Mesothelial cell of epicardium (in vitro differentiated cells): ENCODE measurements at places on chromosomes 5 and 9. TPM values are rescaled to one million over a fixed set of nuclear protein-coding genes. Genes with fewer than 3 reads are reported as not detected.

DNA sequence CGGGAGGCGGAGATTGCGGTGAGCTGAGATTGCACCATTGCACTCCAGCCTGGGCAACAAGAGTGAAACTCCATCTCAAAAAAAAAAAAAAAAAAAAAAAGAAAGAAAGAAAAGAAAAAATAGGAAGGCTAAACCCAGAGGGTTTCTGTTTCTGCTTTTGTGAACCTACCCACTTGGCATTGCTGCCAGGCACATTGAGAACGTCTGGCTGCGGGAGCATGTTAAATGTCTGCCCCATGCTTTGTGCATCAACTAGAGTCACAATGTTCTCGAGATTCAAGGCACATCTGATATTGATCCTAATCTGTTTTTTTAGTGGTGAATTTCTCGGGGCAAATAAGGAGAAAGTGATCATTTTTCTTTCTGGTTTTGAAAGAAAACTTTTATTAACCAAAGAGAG lies 2.8 kb downstream of the SLC25A25 start:
- no peaks in the 10 kb centered on the region for H3K27me3 ChIP-seq
- H3K4me3 ChIP-seq, result no peak overlapping the region
- DNase-seq, result no peak
- H3K36me3 ChIP-seq, result no peaks in the 10 kb centered on the region
- peak overlapping the region; percentile 68 for H3K27ac ChIP-seq

DNA sequence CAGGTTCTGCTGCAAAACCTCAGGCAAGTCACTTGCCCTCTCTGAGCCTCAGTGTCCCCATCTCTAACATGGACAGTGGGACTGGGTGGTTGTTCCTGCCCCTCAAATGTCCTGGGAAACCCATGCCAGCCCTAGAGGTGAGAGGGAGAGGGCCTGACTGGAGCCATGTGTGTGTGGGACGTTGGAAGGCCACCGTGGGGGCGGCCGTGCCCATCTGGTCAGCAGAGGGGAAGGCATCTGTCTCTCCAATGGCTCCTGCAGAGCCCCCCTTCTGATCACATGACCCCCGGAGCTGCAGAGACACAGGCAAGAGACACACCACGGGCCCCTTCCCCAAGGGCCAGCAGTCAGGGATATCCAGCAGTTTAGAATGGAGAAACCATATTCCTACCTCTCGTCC lies 1.7 kb downstream of the DNM1 start:
- peaks cover 8% of the 10 kb centered on the region for H3K27me3 ChIP-seq
- DNase-seq, result no peak
- peak overlapping the region; percentile 78 for H3K4me3 ChIP-seq
- no peaks in the 10 kb centered on the region for H3K36me3 ChIP-seq
- H3K27ac ChIP-seq, result no peak overlapping the region
- H3K4me1 ChIP-seq, result peaks cover 12% of the 10 kb centered on the region

- H3K27ac ChIP-seq, result peak overlapping the region; percentile 56
- DNase-seq, result no peak
- H3K4me3 ChIP-seq, result peak overlapping the region; percentile 78
- H3K27me3 ChIP-seq, result peaks cover 8% of the 10 kb centered on the region
Observed at GRCh38 chr9:128203707-128204551, 750 bp downstream of the DNM1 start.

Gene AGGF1
- total RNA-seq, result 20.9 to 21.2 TPM (median 21.0 TPM) in 3 replicates

DNA sequence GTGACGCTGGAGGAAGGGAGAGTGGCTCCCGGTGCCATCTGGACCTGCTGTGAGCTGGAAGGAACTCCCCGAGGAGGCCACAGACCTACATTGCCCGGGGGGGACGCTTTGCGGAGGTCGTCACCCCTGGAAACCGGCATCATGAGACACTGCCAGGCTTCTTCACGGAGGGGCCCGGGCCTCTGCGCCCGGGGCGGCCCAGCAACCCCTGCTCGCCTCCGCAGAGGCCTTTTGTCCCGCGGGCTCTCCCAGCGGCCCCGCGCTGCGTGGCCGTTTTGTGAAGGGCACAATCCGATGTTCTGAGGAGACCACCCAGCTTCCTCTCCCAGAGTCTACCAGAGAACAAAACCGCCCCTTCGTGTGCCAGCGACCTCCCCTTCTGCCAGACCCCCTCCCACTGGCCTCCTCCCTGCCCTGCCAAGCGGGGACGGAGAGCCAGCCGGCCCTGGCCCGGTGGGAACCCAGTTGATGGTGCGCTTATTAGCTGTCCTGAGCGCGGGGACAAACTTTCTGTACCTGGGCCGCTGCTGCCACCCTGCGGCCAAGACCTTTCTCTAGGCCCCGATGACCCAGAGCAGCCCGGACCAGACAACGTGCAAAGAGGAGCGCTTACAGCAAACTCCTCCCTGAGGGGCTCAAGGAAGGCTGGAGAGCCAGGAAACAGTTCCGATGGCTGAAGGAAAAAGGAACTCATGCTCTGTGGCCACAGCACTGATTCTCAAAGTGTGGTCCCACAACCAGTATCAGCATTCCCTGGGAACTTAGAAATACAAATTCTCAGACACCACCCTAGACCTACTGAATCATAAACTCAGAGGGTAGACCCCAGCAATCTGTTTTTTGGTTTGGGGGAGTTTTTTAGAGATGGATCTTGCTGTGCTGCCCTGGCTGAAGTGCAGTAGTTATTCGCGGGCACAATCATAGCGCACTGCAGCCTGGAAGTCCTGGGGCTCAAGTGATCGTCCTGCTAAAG lies 86.7 kb downstream of the SLC1A3 start:
- H3K4me1 ChIP-seq, result peaks cover 20% of the 10 kb centered on the region
- peak overlapping the region; percentile 61 for H3K4me3 ChIP-seq
- H3K27ac ChIP-seq, result no peak overlapping the region
- H3K27me3 ChIP-seq, result no peaks in the 10 kb centered on the region
- DNase-seq, result peak; percentile 78

GRCh38 chr5:161697001-161697400 lies 11.5 kb downstream of the GABRA6 start:
- H3K4me3 ChIP-seq, result no peak overlapping the region
- no peak overlapping the region for H3K27ac ChIP-seq
- DNase-seq, result no peak
- peaks cover 2% of the 10 kb centered on the region for H3K27me3 ChIP-seq
- H3K36me3 ChIP-seq, result no peaks in the 10 kb centered on the region

DNA sequence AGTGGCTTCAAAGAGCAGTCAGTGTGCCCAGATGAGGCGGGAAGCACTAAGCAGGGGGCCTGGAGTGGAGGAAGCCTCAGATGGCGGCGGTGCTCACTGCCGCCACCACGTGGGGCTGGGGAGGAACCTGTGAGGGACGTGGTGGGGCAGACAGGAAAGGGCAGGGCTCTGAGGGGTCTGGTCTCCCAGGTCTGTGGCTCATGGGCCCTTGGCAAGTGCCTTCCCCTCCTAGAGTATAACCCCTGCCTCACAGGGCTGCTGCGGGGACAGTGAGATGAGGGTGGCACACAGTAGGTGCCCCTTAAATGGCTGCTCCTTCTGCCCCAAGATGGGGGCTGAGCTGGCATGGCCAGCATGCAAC lies 26.6 kb downstream of the NR5A1 start:
- peaks cover 53% of the 10 kb centered on the region for H3K27me3 ChIP-seq
- no peak overlapping the region for H3K27ac ChIP-seq
- H3K4me1 ChIP-seq, result peaks cover 5% of the 10 kb centered on the region
- no peak for DNase-seq

Gene NXNL2
- 2.0 to 2.6 TPM (median 2.2 TPM) in 3 replicates for total RNA-seq

Gene MVB12B
- total RNA-seq, result 38.0 to 43.7 TPM (median 42.0 TPM) in 3 replicates

Gene MUSK
- 0.09 to 0.32 TPM in 2 of 3 replicates, not detected in the other for total RNA-seq

DNA sequence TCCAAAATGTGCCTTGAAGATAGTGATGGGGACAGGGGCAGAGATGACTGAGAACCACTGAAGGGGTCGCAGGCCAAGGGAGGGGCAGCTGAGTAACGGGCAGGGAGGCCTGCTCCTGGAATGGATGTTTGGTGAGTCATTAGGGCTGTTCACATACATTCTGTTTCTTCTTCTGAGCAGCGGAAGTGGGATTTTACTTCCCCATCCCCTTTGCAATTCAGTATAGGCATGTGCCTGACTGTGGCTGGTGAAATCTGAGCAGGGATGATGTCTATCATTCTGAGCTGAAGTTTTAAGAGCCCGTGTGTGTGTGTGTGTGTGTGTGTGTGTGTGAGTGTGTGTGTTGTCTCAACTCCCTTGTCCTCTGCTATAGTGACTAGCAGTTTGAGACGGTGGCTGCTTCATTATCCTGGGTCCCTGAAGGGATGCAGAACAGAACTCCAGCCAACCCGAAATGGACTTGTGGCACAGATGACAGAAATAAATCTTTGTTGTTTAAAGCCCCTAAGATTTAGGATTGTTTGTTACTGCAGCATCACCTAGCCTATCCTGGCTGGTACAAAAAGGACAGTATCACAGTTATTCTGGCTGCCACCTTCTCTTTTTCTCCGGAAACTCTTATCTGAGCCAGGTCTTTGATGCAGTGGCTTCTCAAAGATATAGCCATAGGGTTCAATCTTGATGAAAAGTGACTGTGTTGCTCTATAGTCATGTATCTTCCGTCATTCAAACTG lies 29.2 kb upstream of the TGFBI start:
- no peak overlapping the region for H3K27ac ChIP-seq
- H3K4me3 ChIP-seq, result no peak overlapping the region
- DNase-seq, result no peak
- no peaks in the 10 kb centered on the region for H3K36me3 ChIP-seq

DNA sequence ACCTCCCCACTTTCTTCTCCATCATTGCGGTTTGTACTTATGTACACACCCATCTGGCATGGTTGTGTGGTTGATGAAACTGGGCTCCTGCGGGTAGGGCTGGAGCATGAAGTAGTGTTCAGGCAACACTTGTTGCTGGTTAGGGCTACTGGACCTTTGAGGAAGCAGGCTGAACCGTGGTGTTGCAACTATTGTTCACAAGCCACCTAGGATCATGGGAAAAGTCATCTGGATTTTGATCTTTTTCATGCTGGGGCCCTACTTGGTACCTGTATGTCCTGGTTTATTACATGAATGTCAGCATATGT lies 40.1 kb upstream of the TIFAB start:
- peaks cover 33% of the 10 kb centered on the region for H3K4me1 ChIP-seq
- H3K4me3 ChIP-seq, result no peak overlapping the region
- peaks cover 95% of the 10 kb centered on the region for H3K27me3 ChIP-seq

Gene GABRB2
- total RNA-seq, result 0.75 to 0.78 TPM (median 0.76 TPM) in 3 replicates

Gene NRG2
- total RNA-seq, result 2.0 to 2.8 TPM (median 2.0 TPM) in 3 replicates

Gene SPATA31A7
- total RNA-seq, result not detected in 3 replicates

- no peak for DNase-seq
- no peak overlapping the region for H3K4me3 ChIP-seq
- H3K36me3 ChIP-seq, result no peaks in the 10 kb centered on the region
Observed at GRCh38 chr9:89493671-89494070, 4.2 kb downstream of the SEMA4D start.

Gene ANKRD18A
- 0.36 to 1.6 TPM (median 0.92 TPM) in 3 replicates for total RNA-seq
